Iris pigment epithelial cell (primary cell): ENCODE measurements at places on chromosomes 4 and X.
A peak's percentile ranks its signal among the peaks of the same experiment; 100 is the strongest.

DNA sequence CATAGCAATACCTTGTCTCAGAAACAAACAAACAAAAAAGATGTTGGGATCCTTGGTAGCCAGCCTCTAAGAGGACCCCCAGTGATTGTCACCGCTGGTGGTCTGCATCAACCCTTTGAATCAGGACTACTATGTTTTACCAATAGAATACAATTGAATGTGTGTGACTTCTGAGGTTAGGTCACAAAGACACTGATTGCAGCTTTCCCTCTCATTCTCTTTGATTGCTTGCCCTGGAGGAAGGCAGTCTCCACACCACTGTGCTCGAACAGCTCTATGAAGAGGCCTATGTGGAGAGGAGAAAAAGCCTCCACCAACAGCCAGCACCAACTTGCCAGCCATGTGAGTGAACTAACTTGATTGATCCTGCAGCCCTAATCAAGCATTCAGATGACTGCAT is 2.8 kb upstream of the SMIM14 start:
- DNase-seq: no peak

DNA sequence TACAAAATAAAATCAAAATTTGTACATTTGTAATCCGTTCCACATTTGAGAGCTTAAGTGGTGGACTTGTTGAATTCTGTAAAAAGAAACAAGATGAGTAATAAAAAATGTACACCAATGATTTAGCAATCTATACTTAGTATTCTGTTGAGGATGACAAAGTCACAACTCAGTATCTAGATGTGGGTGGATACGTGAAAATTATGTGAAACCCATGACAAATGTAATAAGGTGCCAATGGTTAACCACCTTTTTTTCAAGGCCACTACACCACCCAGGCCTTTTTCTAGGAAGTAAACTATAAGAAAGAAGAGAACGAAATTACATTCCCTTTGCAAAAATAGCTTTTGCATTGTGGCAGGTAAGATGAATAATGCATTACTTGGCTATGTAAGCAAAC is 77.0 kb downstream of the ATP8A1 start:
- DNase-seq: no peak

DNA sequence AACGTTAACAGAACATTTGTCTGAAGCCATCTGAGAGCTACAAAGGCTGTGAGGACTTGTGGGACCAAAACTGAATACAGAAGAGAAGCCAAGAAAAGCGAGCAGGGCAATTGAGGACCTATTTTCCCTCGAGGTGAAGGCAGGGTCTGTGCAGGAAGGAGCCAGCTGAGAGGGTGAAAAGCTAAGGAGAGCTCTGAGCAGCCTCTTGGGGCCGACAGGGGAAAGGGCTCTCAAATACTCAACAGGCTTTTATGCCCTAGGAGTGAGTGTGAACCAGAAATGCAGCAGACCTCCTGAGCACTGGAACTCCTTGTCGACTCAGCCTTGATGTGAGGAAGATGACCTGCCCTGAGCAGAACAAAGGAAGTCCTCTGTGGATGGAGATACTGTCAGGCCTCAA is 54.2 kb downstream of the C4orf50 start:
- no peak for DNase-seq

DNA sequence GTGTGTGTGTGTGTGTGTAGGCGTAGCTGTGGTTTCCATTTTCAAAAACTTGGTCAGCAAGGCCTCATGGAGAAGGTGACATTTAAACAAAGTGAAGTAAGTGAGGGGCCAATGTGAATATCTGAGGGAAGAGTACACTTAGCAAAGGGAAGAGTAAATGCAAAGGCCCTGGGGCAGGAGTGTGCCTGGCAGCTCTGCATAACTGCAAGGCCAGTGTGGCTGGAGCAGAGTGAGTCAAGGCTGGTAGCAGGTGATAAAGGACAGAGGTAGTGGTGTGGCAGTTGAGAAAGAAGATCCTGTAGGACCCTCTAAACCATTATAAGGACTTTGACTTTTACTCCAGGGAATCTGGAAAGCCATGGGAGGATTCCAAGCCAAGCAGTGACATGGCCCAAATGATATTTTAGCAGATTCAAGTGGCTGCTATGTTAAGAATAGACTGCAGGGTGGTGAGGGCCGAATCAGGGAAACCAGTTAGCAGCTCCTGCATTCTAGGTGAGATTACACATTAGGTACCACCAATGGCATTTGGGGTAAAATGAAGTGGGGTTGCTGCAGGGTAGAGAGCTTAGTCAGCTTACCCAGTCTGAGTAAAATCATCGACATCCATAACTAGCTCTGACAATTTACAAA is 5.9 kb upstream of the TBC1D1 start:
- no peak for DNase-seq

DNA sequence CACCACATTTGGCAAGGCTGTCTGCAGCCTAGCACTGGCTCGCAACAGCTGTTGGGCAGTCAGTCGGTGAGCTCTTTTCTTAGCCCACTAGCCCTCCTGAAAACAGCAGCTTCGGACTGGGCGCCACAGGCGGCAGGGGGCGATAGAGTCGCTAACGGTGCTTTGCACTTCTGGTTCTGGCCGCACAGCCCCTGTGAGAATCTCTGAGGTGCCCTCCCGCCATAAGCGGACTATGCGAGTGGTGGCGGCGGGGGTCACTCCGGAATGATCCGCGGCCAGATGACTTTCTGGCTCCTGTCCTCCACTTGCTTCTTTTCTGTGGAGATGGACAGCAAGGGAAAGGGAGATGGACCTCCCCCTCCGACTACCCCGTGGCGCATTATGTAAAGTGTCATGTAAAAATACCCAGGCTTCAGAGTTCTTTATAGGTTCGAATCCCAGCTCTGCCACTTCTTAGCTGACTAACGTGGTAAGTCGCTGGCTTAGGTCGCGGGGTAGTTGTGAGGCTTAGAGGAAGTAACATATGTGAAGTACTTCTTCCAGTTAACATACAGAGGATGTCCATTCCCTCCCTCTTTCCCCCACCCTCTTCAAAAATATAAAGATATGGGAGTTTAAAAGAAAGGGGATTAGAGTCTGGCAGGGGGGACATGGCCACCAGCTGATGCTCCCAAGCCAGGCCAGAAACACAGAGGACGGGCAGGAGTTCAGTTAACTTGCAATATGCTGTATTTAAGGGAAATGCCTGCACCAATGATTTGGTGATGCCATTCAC is 11.0 kb downstream of the ARHGAP36 start:
- DNase-seq: peak; percentile 3

- no peak for DNase-seq
Observed at GRCh38 chrX:16137416-16138107, 14.2 kb downstream of the GRPR start.
